ENCODE measurements at places on chromosomes 13 and 19.
A peak's percentile ranks its signal among the peaks of the same experiment; 100 is the strongest.

DNA sequence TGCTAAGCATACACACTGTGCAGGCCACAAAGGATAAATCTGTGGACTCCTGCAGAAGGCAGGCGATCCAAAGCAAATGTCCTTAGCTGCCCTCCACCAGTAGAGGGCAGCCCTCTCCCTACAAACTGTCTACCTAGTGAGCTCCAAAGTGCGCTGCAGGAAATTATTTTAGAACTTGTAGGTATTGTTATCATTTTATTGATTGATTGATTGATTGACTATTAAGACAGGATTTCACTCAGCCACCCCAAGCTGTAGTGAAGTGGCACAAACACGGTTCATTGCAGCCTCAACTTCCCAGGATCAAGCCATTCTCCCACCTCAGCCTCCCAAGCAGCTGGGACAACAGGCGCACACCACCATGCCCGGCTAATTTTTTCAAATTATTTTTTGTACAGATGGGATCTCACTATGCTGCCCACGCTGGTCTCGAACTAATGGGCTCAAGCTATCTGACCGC lies 37.3 kb downstream of the RNF6 start:
- DNase-seq = peak; percentile 84

- no peak for DNase-seq
These were observed 410.2 kb downstream of the TBC1D4 start for GRCh38 chr13:75071796-75072195.

DNA sequence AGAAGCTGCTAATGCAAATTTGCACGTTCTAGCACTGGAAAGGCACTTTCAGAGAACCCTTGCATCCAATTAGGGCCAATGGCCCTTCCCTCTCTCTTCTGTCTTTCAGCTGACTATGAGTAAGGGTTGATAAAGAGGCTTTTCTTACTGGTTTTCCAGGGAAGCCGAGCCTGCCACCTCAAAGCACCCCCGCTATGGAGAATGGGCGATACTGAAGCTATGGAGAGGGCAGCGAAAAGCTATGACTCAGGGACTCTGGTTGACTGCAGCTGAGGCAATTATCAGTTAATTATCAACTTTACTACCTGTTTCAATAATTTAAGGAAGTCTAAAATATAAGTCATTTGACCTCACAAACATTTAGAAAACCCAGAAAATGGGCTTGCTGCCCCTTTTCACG lies 115.8 kb downstream of the TRPC4 start:
- DNase-seq = no peak

DNA sequence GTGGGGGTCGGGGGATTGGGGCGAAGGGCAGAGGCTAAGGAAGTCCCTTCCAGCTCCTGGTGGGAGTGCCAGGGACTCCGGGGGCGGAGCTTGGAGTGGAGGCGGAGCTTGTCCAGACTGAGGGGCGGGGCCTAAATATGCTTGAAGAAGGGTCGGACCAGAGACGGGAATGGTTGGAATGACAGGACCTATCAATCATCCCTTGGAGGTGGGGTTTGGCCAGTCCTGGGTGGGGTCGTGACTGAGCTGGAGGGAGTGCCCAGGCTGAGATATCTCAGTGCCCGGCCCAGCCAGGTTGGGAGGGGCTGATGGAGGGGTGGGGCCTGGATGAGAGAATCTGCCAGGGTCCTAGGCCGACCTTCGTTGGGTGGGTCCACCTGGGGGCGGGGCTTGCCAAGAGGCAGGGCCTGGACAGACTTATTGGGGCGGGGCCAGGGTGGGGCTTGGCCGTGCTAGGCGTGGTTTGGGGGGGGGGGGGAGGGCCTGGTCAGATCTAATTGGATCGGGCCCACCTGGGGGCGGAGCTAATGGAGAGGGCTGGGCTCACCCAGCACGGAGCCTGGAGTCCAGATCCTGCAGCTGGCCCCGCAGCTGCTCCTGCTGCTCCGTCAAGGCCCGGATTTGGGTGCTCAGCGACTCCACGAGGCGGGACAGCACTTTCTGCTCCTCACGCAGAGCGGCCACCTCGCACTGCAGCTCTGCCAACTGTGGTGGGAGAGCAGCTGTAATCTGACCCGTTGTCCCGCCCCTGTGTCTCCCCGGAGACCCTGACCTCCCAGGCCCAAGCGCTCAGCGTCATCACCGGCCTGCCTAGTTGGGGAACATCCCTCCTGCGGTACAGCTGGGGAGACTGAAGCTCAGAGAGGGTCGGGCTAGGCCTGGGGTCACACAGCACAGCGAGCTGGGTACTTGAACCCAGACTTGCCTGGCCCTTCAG lies 2.6 kb upstream of the WIZ start:
- no peak for DNase-seq

GRCh38 chr19:2490659-2491058 lies 14.7 kb downstream of the GADD45B start:
- no peak for DNase-seq

GRCh38 chr13:111017755-111018459 lies 97.2 kb upstream of the ARHGEF7 start:
- no peak for DNase-seq

GRCh38 chr19:12647490-12648071 lies 19.0 kb downstream of the MAN2B1 start:
- DNase-seq = peak; percentile 20

DNA sequence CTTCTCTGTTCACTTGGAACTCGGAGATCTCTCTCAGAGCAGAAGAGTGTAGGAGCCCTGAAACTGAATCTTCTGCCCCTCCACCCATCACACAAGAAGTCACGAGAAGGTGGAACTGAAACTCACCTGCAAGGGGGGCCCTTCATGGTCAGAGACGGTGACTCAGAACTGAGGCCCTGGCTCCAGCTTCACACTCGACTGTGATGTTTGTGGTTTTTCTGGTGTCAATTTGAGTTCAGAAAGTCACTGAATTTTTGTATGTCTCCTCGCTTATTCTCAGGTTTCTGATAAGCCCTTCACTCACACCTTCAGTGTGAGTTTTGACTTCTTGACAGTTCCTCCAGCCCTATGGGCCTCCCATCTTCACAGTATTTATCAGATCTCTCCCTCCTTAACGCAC lies 23.1 kb downstream of the SIGLEC5 start:
- DNase-seq = no peak

DNA sequence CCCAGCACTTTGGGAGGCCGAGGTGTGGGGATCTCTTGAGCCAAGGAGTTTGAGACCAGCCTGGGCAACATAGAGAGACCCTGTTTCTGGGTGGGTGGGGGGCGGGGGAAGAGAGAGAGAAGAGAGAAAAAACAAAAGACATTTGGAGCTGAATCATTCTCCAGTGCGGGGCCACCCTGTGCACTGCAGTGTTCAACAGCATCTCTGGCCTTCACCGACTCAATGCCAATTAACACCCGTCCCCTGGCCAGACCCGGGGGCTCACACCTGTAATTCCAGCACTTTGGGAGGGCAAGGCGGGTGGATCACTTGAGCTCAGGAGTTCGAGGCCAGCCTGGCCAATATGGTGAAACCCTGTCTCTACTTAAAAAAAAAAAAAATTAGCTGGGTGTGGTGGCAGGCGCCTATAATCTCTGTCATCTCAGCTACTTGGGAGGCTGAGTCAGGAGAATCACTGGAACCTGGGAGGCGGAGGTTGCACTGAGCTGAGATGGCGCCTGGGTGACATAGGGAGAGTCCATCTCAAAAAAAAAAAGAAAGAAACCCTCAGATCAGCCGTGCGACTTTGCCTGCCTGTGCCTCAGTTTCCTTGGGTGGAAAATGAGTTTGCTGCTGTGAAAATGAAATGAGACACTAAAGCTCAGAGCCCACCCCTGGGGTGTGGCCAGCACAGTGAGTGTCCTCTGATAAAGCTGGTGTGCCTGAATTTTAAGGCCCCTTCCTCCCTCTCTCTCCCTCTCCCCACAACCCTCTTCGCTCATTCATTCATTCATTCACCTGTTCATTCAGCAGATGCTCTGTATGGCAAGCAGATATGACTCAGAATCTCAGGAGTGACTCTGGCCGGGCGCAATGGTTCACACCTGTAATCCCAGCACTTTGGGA lies 6.4 kb downstream of the KLF2 start:
- DNase-seq = no peak

DNA sequence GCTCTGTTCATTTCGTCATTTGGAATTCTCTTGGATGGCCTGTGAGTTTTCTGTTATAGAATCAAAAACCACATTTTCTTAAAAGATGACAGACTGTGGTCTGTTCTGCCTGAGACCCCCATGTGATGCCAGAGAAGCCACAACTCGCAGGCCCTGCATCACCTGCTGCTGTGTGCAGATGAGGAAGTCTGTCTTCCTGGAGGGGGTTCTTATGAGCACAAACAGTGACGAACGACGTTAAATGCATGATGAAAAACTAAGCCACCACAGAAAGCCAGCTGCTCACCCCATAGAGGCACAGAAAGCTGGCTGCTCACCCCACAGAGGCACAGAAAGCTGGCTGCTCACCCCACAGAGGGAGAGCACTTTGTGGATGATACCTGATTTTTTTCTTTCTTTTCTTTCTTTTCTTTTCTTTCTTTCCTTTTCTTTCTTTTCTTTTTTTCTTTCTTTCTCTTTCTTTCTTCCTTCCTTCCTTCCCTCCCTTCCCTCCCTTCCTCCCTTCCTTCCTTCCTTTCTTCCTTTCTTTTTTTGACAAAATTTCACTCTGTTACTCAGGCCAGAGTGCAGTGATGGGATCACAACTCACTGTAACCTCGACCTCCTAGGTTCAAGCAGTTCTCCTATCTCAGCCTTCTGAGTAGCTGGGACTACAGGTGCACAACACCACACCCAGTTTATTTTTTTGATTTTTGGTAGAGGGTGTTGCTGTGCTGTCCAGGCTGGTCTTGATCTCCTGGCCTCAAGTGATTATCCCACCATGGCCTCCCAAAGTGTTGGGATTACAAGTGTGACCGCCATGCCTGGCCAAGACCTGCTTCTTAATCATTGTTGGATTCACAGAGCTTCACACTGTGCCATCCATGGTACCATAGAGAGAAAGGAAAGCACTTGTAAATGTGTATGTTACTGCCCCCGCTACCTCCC lies 1191.4 kb downstream of the UQCRFS1 start:
- no peak for DNase-seq

DNA sequence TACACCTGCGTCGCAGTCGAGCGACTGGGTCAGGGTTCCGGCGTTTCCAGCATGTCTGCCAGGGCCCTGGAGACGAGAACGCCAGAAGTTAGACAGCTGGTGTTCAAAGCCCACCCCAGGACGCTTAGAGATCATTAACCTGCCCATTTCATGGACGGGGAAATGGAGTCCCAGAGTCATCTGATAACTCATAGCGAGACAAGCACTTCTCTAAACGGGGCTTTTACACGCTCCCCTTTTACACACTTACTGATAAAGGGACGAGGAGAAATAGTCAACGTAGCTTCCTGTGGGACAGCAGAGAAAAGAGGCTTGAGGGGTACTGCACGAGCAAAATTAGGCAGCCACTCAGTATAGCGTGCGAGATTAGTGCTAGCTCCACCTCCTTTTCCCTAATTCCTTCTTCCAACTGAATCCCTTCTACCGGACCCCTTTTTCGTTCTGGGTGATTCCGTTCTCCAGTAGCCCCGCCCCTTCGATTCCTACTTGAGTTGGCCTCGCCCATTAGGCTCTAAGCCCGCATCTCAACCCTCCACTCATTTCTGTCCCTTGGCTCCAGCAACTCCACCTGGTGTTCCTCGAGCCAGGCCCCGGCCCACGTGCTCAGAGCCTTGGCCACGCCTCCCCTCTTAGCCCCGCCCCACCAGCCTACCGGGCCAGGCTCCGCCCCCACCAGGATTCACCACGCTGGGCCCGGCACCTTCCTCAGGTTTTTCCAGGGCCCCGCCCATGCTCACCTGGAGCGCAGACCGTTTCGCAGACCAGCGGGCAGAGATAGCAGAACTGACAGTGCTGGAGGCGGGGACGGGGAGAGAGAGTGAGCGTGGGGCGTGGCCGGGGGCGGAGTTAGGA lies 3.7 kb downstream of the HRC start:
- DNase-seq = peak; percentile 26

DNA sequence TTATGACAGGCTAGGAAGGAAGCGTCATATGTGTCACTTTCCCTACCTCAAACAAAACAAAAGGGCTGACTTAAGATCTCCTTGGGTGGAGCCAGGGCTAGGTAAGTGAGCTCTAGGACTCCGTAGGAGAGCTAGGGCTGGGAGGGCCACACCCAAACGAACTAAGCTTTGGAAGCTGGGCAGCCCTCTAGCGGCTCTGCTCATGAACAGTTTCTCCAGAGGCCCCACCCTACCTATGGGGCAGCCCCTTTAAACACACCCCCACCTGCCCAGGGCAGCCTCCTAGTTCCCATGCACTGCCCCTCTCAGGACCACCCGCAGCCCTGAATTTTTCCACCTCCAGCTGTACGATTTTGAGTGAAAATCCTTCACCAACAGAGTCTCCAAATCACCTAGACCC lies 3.5 kb downstream of the PEG3 start:
- DNase-seq = no peak

- peak; percentile 78 for DNase-seq
These were observed 65.4 kb downstream of the GNG7 start for GRCh38 chr19:2636897-2637683.

DNA sequence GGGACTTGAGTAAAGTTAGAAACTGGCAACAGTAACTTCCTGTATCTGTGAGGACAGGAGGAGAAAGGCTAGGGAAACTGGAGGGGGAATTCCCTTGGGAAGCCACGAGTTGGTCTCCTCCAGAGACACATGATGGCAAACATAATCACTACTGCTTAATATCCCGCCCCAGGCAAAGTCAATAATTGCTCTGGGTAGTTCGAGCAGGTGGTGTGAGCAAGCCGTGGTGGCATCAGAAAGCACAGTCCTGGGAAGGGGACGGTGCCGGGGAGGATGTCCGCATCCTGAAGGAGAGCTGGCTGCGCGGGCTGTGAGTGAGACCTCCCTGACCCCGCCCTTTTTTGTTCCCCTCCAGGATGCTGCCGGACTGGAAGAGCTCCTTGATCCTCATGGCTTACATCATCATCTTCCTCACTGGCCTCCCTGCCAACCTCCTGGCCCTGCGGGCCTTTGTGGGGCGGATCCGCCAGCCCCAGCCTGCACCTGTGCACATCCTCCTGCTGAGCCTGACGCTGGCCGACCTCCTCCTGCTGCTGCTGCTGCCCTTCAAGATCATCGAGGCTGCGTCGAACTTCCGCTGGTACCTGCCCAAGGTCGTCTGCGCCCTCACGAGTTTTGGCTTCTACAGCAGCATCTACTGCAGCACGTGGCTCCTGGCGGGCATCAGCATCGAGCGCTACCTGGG lies 1.4 kb downstream of the FFAR2 start:
- DNase-seq = no peak

DNA sequence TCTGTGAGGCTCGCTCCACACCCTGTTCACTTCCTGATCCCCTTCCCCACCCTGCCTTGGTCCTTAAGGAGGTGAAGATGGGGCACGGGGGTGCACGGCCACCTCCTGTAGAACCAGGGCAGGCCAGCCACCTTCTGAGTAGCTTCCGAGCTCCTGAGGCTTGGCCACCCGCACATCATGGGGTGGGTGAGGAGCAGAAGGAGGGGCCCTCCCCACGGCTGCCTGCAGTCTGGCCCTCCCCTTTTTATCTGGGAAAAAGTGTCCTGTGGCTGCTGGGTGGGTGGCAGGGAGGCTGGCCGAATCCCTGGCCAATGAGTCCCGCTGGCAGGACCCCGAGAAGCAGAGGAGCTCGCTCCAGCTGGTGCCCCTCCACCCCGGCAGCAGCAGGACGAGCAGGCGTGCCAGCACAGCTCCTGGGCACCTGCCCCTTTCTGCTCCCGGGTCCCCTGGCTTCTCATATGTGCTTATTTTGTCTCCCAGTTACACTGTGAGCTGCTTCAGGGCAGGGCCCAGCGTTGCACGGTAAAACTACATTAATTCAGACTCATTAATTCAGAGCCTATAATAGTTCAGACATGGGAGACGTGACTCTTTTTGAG lies 135.0 kb downstream of the KDM4B start:
- no peak for DNase-seq

- no peak for DNase-seq
These were observed 24.4 kb downstream of the LTBP4 start for GRCh38 chr19:40625406-40626120.

GRCh38 chr19:22783651-22784410 lies at the start of gene ZNF99:
Gene ZNF99, minus strand, starts transcription at chr19:22784151. Its CDS starts 135 bp downstream, at chr19:22784016.
- no peak for DNase-seq

GRCh38 chr13:48304143-48304876 lies 759 bp downstream of the RB1 start:
- peak; percentile 41 for DNase-seq

Data from activated CD4-positive, alpha-beta T cell treated with anti-CD3 and anti-CD28 coated beads, Interleukin-2, amount 10 ng/mL, durations not matched to agents 7 days and 5 days (primary cell).